Astrocyte of the cerebellum (primary cell): ENCODE measurements at places on chromosomes 6 and 20.
A peak's percentile ranks its signal among the peaks of the same experiment; 100 is the strongest.

DNA sequence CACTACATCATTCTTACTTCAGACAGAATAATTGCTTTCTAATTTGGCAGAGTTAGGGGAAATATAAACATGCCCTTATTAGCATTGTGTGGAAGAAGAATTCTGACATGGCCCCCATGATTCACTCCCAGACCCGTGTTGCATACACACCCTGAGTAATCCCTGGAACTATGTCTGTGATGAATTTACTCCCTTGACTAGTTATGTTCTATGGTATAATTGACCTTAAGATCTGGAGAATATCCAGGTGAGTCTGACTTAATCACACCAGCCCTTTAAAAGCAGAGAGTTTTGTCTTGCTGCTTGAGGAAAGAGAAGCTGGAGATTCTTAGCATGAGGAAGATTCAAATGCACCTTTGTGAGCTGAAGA lies 262.9 kb downstream of the SOX4 start:
- peak; percentile 54 for DNase-seq

- no peak for DNase-seq
Measured at GRCh38 chr6:76866091-76866915, 597.0 kb downstream of the HTR1B start.

- no peak for DNase-seq
Measured at GRCh38 chr6:106894978-106895702, 79.4 kb downstream of the CD24 start.

- DNase-seq: no peak
Measured at GRCh38 chr6:158789115-158789917, 29.9 kb downstream of the EZR start.

GRCh38 chr6:37429352-37429750 lies 3.7 kb upstream of the CMTR1 start:
- no peak for DNase-seq

DNA sequence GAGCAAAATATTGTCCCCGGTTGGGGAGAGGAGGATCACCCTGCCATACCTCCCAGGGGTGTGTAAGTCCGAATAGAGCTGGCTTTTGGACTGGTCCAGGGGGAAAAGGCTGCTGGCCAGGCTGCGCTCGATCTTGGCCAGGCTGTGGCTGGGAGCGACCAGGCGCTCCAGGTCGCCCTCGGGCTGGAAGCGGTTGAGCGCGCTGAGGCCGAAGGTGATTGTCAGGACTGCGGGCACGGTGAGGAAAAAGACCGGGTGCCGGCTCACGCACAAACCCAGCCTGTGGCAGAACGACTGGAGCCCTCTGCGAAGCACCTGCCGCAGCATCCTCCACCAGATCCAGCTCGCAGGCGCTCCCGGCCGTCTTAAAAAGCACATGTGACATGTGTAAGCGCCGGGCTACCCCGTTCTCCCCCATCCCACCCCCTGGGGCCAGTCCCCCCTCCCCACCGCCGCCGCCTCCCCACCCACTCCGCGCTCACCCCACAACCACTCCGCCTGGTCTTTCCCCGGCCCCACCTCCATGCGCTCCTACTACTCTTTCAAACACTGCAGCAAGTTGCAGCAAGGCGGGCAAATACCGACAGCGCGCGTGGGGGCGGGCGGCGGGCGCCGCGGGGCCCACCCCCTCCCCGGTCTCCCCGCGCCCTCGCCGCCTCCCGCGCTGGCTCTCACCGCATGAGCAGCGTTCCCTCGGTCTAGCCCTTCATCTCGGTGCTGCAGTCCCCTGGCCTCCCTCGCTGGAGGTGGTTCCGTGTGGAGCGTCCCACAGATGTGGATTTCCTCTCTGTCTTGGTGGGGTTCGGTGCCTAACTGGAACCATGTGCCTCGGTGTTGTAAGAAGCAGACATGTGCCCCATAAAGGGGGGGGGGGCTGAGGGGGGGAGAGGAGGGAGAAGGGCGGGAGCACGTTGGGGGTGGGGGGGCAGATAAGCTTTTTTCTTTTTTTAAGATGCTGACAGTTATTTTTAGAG lies 42.4 kb downstream of the PTCHD4 start:
- DNase-seq: no peak

- DNase-seq: no peak
Measured at GRCh38 chr20:59006864-59007664, at the start of gene CTSZ. CTSZ (minus strand) TSS chr20:59007254; CDS start chr20:59007128, 126 bp downstream.
